Activated CD4-positive, alpha-beta memory T cell treated with anti-CD3 and anti-CD28 coated beads for 36 hours (primary cell): ENCODE measurements at places on chromosomes 12 and 14. TPM values are rescaled to one million over a fixed set of nuclear protein-coding genes. Genes with fewer than 3 reads are reported as not detected.
A peak's percentile ranks its signal among the peaks of the same experiment; 100 is the strongest.

The CRY1 gene
- total RNA-seq = 23.5 TPM

The SYCP3 gene
- total RNA-seq = 0.07 TPM

The C12orf54 gene
- total RNA-seq = not detected

The SMIM41 gene
- total RNA-seq = not detected

The SDS gene
- not detected for total RNA-seq

The DYRK4 gene
- 26.7 TPM for total RNA-seq

DNA sequence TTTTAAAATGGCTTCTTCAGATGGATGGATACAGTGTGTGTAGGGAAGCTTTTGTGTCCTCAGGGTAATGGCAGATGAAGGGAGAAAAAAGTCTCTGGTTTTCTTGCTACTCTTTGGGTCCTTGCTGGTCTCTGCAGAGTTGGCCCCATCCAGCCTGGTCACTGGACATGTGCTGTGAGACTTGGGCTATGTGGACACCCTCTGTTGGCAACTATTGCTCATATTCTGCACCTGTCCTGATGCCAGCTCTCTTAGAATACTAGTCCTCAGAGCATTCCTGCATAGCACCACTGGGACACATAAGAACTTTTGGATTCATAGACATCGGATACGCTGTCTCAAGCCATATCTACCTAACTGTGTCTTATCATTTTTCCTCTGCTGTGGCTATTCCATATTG is 20.0 kb downstream of the NAV3 start:
- no peak for DNase-seq

- DNase-seq = no peak
Observed at GRCh38 chr12:5026342-5026938, 17.2 kb upstream of the KCNA5 start.

DNA sequence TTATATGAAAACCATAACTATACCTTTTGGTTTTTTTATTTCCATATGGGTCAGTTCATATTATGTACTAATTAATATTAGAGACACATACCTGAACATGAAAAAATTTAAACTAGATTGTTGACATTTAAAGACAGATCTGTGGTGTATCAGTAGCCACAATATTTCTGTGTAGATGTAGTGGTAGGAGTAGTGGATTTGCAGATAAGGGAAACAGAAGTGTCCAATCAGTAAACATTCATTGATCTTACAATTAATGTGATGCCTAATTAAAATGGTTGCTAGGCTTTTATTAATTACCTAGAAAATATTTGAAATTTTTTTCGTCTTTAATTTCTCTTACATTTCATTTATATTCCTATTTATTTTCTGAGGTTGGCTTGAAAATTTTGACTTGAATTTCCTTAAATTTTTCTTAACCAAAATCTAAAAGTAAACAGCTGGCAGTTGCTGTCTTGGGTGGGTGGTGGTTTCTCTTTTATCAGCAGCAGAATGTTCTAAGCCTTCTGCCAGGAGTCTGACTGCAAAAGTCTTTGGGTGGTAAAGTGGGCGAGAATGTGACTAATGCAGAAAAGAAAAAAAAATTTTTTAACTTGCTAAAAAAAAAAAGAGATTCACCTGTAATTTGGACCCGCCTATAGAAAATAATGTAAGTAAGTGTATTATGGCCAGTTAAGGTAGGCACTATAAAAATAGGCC is 2.4 kb downstream of the FGFR1OP2 start:
- DNase-seq = peak; percentile 36

- DNase-seq = no peak
Observed at GRCh38 chr14:89881839-89882238, 72.7 kb downstream of the EFCAB11 start.

DNA sequence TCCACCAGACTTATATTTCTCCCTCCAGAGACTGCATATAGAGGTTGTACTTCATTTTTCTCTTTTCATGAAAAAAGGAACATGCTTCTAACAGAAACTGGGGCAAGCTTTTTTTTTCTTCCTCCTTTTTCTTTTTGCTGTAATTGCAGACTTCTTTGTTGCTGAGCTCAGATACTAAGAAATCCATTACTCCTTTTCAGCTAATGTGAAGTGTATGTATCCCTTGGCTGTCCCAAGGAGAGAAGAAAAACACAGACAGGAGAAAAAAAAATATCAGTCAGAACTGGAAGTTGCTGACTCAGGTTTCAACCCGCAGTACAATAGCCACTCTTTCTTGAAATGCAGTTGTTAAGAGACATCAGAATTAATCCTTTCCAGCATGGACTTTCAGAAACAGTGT is 1248.4 kb downstream of the LRFN5 start:
- DNase-seq = no peak
